ENCODE measurements at places on chromosomes 2 and 18. TPM values are rescaled to one million over a fixed set of nuclear protein-coding genes. Genes with fewer than 3 reads are reported as not detected.

RNF149 gene
- total RNA-seq, result 43.4 TPM

KCNS3 gene
- total RNA-seq, result not detected

FNDC4 gene
- total RNA-seq, result 0.15 TPM

RTP5 gene
- total RNA-seq, result 0.18 TPM

ARHGEF4 gene
- total RNA-seq, result 0.51 TPM

SPDYA gene
- total RNA-seq, result 0.84 TPM

CLIP4 gene
- total RNA-seq, result 22.3 TPM

PLGLB2 gene
- total RNA-seq, result 0.59 TPM

TTC39C gene
- total RNA-seq, result 59.5 TPM

CHRNG gene
- total RNA-seq, result not detected

CGREF1 gene
- 3.5 TPM for total RNA-seq

PCARE gene
- total RNA-seq, result not detected

CRYGD gene
- total RNA-seq, result not detected

FOSL2 gene
- 46.2 TPM for total RNA-seq

TNS1 gene
- total RNA-seq, result 1.1 TPM

GPR17 gene
- total RNA-seq, result not detected

ZSWIM2 gene
- total RNA-seq, result not detected

TRAF3IP1 gene
- total RNA-seq, result 14.7 TPM

ABCB11 gene
- not detected for total RNA-seq

C1QL2 gene
- not detected for total RNA-seq

NT5DC4 gene
- total RNA-seq, result not detected

ARPC2 gene
- 575 TPM for total RNA-seq

CRYGC gene
- not detected for total RNA-seq

DYNAP gene
- total RNA-seq, result not detected

CCL20 gene
- total RNA-seq, result 5.0 TPM

SRSF7 gene
- 378 TPM for total RNA-seq

TLX2 gene
- total RNA-seq, result 0.37 TPM

XRCC5 gene
- 643 TPM for total RNA-seq

RESP18 gene
- total RNA-seq, result not detected

KIF3C gene
- 4.9 TPM for total RNA-seq

UGT1A4 gene
- not detected for total RNA-seq

CEP76 gene
- total RNA-seq, result 15.5 TPM

GREB1L gene
- total RNA-seq, result not detected

SNTG2 gene
- total RNA-seq, result 1.7 TPM

RFTN2 gene
- 0.09 TPM for total RNA-seq

MAL gene
- 27.3 TPM for total RNA-seq

GLS gene
- 222 TPM for total RNA-seq

INPP4A gene
- 46.9 TPM for total RNA-seq

FTCDNL1 gene
- 3.8 TPM for total RNA-seq

SGPP2 gene
- total RNA-seq, result 7.6 TPM

ZNF521 gene
- total RNA-seq, result not detected

CPS1 gene
- total RNA-seq, result 2.0 TPM

ACP1 gene
- 152 TPM for total RNA-seq

DPYSL5 gene
- not detected for total RNA-seq

STARD6 gene
- total RNA-seq, result not detected

UGT1A10 gene
- not detected for total RNA-seq

MAPK4 gene
- total RNA-seq, result not detected

HNRNPLL gene
- 80.8 TPM for total RNA-seq
